ENCODE measurements at places on chromosomes 6 and 20.

DNA sequence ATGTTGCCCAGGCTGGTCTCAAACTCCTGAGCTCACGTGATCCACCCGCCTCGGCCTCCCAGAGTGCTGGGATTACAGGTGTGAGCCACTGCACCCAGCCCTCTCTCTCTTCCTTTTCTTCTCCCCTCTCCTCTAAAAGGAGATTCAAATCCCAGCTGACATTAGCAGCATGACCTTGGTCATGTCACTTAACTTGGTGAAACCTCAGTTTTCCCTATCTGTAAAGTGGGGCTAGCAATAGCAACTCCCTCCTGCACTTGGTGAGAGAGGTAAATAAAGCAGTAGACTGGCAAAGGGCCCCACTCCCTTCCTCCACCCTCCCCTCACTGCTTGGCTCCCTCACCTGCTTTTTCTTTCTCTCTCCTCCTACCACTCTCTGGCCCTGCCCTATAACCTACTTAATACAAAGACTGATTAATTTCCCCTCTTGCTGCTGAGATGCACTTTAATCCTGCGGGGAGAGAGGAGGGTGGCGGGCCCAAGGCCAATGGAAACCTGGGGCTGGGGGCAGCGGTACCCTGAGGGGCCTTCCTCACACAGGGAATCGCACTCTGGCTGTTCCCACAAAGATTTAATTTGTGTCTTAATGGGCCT lies 54.2 kb upstream of the ZFAND3 start:
- no peak for DNase-seq

- no peak for DNase-seq
These were observed 27.0 kb upstream of the ADGRF1 start for GRCh38 chr6:47069156-47069555.

DNA sequence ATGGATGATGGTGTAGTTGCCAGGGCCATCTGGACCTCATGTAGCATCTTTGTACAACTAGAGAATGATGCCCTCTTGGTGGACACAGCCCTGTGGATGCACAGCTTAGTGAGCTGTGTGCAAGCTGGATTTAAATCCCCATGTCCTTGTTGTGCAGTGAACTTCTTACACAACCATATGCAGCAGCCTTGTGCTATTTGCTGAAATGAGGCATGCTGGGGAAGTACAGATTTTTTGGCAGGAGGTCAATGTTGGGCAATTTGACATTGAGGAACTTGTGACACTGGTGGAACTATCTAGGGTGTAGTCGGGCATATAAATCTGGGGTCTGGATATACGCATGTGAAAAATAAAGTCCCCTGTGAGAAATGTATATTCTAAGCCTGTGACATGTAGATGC lies 5.8 kb upstream of the CDC5L start:
- DNase-seq, result no peak

- no peak for DNase-seq
These were observed 2.2 kb upstream of the BFSP1 start for GRCh38 chr20:17533396-17533795.

- no peak for DNase-seq
These were observed 21.7 kb downstream of the UCKL1 start for GRCh38 chr20:63934271-63935068.

- DNase-seq, result no peak
These were observed 11.2 kb downstream of the OGFRL1 start for GRCh38 chr6:71299541-71300470.

DNA sequence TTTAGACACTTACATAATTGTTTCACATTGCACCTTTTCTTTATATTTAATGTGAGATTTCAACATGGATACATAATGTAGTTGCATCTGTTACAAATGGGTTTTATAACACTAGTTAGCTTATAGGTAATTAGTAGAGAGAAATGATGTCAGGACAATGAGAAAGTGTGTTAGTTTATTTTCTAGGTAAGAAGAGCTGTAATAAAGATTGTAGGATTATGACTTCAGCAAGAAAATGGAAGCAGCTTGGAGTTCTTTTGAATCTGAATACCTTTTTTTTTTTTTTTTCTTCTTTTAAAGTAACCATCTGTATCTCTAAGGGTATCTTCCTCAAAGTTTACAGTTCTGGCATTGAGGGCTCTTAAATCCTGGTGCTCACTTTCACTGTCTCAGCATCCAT lies 35.3 kb downstream of the CD2AP start:
- no peak for DNase-seq

DNA sequence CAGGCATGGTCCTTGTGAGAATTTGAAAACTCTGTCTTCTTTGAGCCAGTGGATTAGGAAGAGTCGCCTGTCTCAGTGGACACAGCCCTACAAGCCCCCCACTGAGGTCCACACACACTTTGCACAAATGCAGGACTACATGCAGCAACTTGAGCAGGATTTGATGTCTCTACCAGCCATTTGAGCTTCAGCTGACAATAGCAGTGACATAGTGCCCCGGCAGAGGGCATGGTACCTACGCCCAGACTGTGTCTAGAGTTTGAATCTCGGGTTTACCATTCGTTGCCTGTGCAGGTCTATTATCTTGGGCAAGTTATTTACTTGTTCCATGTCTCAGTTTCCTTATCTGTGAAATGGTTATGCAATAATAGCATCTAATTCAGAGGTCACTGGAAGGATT lies 580.1 kb downstream of the TFAP2B start:
- no peak for DNase-seq

GRCh38 chr6:110876170-110876773 lies 1.7 kb downstream of the AMD1 start:
- DNase-seq, result peak; percentile 8

- no peak for DNase-seq
These were observed 57.9 kb downstream of the ISM1 start for GRCh38 chr20:13278812-13279570.

- no peak for DNase-seq
These were observed 88.0 kb downstream of the SCML4 start for GRCh38 chr6:107735906-107736635.

GRCh38 chr20:53574259-53574789 lies 19.3 kb downstream of the ZNF217 start:
- DNase-seq, result no peak

GRCh38 chr6:111813677-111814310 lies 59.5 kb downstream of the FYN start:
- DNase-seq, result no peak

GRCh38 chr6:118168421-118168820 lies 261.4 kb downstream of the SLC35F1 start:
- no peak for DNase-seq

DNA sequence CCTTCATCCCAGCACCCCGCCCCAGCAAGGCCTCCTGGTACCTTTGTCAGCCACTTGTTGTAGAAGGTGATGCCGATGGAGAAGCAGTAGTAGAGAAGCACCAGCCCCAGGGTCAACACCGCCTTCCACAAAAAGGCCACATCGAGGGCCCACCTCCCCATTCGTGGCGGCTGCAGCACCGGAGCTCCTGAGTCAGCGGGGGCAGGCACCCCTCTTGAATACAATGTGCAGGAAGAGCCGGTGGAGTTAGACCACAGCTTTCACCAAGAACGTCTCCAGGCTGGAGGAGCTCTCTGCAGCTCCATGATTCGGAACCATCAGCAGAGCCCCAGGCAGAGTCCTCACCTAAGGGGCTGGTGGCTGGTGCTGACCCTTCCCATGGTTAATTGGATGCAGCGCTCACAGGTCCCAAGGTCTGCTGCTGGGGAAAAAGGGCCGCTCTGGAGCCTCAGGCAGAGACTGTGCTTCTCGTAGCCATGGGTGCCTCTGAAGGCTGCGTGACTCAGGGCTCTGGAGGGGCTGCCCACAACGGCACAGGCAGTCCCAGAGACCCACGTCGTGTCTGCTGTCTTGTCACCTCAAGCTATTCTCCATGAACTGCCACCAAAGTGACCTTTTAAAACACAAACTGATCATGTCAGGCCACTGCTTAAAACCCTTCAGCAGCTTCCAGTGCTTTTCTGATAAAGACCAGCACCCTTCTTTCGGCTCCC lies 47.9 kb downstream of the ELMO2 start:
- DNase-seq, result no peak

DNA sequence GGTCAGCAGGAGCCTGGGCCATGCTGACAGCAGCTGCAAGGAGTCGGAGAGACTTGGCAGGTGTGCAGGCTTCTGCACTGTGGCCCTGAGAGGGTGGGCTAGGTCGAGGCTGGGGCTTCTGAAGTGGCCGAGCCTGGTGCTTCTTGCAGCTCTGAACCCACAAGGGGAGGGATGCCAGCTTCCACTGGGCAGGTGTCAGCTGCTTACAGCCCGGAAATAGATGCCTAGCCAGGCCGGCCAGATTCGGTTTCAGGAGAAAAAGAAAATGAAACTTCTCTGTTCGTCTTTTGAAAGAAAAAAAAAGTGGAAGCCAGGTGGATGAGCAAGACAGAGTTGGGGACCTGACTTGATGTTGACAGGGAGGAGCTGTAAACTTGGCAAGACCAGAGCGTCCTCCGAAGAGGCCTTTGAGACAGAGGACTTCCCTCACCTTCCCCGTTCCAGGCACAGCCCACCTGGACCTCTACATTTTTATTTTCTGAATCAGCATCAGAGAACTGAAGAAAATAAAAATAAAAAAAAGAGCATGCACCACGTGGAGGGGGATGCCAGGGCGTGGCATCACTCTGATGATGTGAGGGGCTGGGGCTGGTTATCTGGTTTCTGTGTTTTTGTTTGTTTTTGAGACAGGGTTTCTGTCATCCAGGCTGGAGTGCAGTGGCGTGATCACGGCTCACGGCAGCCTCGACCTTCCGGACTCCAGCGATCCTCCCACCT lies at the start of gene ZBP1:
Gene ZBP1 (minus strand): TSS at position 153 of the 717 bp plus-strand sequence. CDS start 131 bp downstream, at position 22.
- DNase-seq, result no peak

- DNase-seq, result no peak
These were observed 155.0 kb downstream of the CDH26 start for GRCh38 chr20:60113024-60113724.

GRCh38 chr6:37492236-37492972 lies 7.3 kb downstream of the CCDC167 start:
- no peak for DNase-seq

- DNase-seq, result no peak
These were observed 3.0 kb upstream of the GUCA1B start for GRCh38 chr6:42197555-42198362.

- DNase-seq, result no peak
These were observed 73.2 kb upstream of the DUSP22 start for GRCh38 chr6:219019-219570.

DNA sequence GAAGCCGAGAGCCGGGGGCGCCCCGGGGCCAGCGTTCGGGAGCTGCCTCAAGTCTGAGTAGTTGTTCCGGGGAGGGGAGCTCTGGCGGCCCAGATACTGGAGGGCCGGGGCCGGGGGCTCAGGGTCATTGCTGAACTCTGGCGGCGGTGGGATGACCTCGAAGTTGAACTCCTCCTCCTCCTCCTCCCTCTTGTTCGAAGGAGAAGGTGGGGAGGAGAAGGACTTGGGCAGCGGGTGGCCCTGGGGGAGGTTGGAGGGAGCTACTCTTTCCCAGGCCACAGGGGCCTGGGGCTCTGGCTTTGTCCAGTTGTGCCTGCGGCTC lies 37.7 kb downstream of the C6orf132 start:
- DNase-seq, result no peak

DNA sequence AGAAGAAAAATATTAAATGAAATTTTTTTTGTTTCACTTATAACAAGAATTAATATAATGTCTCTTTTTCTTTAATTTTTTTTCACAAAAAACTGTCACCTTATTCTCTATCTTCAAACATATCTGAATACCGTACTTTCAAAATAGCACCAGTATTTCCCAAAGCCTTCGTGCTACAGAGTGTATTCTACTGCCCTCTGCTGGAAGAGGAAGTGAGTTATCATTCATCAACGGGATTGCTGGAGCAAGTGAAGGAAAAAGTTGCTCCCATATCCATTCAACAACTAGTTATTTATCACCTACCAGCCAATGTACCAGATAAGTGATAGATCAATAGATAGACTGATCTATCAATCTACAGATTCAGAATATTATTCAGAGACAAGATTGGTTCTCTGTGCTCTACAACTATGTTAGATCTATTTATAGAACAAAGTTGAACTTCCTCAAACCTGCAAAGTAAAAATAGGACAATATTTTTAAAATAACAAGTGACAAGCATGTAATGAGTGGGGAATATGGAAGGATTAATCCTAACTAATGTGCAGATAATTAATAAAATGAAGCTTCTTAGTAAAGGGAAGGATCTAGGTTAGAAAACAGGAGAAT lies 26.7 kb upstream of the TFAP2B start:
- DNase-seq, result no peak

DNA sequence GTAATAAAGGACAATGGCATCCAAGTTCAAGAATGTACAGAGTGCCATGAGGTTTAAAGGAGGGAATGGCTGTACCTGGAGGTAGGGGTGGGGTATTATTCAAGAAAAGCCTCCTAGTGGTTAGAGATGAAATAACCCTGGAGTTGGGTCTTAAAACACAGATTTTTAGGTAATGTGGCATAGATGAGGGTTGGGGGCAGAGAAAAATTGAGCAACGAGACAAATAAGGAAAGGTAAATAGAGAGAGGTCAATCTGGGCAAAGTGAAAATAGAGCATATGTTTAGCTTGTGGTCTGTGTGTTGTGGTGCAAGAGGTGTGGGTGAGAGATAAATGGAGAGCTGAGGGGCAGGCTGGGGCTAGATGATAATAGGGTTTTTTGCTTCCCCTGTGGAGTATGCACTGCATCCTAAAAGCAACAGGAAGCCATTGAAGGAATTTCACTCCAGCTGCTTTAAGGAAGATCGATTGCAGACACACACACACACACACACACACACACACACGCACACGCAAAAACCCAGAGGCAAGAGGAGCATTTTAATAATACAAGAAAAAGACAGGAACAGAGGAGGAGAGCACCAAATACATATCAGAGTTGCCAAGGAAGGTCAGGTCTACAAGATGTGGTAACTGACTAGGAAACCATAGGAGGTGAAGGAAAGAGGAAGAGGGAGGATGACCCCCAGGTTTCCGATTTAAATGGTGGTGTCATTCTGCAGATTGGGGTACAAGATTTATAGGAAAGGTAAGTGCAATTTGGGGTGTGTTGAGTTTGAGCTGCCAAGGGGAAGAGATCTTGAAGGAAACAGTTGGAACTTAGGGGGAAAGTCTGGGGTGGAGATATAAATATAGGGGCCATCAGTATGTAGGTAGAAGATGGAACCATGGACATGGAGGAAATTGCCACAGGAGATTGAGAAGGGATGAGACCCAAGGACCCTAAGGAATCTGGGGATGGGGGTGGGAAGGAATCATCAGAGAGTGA lies 31.3 kb upstream of the ADGRF1 start:
- DNase-seq, result no peak

- no peak for DNase-seq
These were observed 89.6 kb upstream of the ADGRF1 start for GRCh38 chr6:47131773-47132172.

DNA sequence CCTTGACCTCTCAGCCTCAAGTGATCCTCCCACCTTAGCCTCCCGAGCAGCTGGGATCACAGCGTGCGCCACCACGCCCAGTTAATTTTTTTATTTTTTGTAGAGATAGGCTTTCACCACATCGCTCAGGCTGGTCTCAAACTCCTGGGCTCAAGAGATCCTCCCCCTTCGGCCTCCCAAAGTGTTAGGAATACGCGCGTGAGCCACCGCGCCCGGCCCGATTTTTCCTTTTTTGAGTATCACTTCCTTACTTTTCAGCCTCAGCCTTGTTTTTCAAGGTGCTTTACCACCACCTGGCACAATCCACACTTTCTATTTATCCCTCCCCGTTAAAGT lies 791 bp upstream of the STX11 start:
- DNase-seq, result no peak

GRCh38 chr6:79468587-79468986 lies 68.6 kb downstream of the LCA5 start:
- DNase-seq, result no peak

GRCh38 chr6:20056350-20056992 lies 155.8 kb downstream of the MBOAT1 start:
- no peak for DNase-seq

GRCh38 chr6:137291441-137291840 lies 72.3 kb upstream of the IFNGR1 start:
- no peak for DNase-seq

GRCh38 chr20:59810449-59811187 lies 122.8 kb downstream of the SYCP2 start:
- no peak for DNase-seq
